Prostate gland (tissue), 2 donors: ENCODE measurements at places on chromosomes 5 and 9.

- DNase-seq: no peak
These were observed 341.1 kb downstream of the MAT2B start for GRCh38 chr5:163846512-163846911.

DNA sequence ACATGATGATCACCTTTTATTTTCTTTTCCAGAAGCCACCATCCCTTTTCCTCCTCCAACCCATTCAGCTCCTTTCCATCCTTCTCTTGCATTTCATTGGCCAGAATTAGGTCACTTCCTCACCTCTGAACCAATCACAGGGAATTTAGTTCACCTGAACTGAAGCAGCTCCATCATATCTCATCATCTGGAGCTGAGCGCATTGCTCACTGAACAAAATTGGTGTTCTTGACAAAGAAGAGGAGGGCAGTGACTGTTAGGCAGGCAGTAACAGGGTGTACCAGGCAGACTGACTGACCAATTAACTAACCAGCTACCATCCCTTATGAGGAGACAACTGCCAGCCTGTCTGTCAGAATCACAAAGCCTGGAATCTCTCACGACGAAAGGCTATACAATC is 1.8 kb upstream of the ZNF354A start:
- DNase-seq: no peak

DNA sequence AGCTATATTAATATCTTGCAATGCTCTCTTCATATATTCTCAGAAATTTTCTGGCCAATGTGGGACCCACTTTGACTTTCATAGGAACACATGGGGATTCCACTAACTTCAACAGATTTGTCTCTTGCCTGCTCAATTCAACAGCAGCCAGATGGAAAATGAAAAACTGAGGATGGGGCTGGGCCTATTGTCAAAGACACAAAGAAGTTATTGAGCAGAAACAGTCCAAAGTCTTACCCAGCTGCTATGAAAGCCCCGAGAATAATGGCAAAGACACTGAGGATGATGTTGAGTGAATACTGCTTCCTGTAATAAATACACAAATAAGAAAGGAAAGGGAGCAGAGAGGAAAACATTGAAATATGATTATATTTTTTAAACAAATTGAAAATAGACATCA is 32.6 kb downstream of the SLC35D2 start:
- DNase-seq: no peak

- DNase-seq: no peak
These were observed 11.4 kb downstream of the HMCN2 start for GRCh38 chr9:130276955-130277354.

DNA sequence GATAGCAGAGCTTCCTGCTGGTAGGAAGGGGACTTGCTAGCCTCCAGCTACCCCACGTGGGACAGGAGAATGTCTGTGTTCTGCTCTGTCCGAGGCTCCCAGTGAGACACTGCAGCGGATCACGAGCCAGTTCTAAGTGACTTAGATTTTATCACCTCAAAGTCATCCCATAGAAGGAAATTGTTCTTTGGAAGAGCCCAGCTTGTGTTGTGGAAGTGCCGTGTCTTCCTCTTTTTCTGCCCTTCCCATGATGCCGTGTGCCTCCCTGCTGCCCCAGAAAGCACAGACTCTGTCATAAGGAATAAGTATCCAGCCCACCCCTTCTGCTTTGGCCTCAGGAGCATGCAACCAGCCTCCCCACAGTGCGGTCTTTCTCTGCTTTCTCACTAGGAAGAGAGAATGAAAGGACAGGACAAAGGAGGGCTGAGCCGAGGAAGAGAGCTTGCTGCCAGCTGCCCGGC is 35.6 kb downstream of the RUFY1 start:
- no peak for DNase-seq

- peak; percentile 96 for DNase-seq
These were observed 136.9 kb upstream of the ANKH start for GRCh38 chr5:15008476-15008875.

DNA sequence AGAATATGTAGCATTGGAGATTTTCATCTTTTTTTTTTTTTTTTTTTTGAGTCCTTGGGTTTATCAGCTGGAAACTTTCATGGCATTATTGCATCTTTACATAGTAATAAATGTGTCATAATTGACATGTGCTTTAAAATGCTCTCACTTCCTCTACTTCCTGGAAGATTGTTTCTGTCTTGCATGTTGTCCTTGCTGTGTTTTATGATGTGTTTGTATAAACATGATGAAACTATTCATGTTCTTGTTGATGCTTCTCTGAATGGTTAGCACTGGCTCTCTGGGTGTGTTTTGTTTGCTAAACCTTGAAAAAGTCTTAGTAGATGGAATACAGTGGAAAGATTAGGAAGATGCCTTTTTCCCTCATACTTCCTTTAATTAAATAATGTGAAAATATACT is 87.9 kb downstream of the IQGAP2 start:
- no peak for DNase-seq

DNA sequence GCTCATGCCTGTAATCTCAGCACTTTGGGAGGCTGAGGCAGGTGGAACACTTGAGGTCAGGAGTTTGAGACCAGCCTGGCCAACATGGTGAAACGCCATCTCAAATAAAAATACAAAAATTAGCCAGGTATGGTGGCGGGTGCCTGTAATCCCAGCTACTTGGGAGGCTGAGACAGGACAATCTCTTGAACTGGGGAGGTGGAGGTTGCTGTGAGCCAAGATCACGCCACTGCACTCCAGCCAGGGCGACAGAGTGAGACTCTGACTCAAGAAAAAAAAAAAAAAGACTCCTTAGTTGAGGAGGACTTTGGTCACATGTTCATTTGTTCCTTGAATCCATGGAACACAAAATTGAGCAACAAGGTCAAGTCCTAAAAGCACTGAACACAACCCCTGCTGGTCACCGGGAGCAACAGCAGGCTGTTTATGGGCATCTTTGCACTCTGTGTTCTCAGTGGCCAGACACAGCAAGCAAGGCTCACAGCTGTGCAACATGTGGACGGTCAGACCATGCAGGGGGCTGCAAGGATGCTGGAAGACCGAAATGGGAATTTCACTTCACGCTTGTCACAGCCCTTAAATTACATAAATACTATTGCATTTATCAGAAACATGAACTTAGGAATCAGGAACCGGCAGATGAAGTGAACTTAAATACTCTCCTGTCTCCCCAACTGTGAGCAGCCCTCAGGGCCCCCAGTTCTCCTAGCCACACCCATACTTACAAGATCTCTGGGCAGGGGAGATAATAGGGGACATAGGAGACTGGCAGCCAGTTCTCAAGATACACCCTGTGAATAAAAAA is 2.8 kb downstream of the GBGT1 start:
- no peak for DNase-seq

DNA sequence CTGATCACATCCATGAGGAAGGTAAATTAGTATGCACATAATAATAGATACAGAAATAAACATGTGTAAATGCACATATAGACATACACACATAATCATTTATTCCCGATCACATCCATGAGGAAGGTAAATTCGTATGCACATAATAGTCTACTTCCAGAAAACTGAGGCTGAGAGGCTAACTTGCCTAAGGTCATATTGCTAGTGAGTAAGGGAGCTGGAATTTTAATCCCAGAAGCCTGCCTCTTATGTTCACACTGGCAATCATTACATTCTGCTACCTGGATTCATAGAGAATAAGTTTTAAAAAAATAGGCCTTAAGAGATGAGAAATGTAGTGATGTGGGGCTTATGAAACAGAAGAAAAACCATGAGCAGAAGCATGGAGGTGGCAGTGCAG is 716.3 kb downstream of the BRINP1 start:
- DNase-seq: no peak

DNA sequence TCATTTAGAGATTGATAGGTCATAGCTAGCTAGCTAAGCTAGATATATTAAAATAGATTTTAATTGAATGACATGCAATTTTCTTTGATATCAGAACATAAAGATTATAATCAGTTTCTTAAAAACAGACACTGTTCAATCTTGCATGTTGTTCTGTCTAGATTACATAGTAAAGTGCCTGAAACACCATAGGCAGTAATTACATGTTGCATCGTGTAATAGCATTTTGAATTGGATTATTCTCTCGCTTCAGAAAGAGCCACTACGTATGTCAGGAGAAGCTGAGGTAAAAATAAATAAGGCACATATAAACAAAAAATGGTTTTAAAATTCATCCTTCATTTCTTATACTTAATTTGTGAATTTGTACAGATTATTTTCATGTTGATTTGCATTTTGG is 148.0 kb upstream of the CDH12 start:
- DNase-seq: no peak

DNA sequence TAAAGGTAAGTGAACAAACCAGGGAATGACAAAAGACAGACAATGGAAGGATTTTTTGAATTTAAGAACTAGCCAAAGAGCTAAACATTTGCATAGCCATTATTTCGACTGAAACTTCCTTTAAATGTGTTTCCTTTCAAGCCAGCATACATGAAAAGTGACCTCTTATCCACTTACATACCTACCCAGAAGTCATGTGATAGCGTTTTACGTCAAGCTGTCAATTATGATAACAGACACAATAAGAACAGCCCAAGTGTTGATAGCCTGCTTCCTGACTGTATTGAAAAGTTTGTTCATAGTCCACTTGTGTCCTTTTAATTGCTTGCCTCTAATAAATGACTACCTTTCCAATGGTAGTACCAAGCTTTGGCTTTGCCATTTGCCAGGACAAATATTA is 206.0 kb downstream of the NFIB start:
- DNase-seq: no peak

GRCh38 chr5:162824360-162824759 is 613.0 kb upstream of the CCNG1 start:
- no peak for DNase-seq

- DNase-seq: no peak
These were observed 18.7 kb downstream of the HSD17B4 start for GRCh38 chr5:119470851-119471451.

DNA sequence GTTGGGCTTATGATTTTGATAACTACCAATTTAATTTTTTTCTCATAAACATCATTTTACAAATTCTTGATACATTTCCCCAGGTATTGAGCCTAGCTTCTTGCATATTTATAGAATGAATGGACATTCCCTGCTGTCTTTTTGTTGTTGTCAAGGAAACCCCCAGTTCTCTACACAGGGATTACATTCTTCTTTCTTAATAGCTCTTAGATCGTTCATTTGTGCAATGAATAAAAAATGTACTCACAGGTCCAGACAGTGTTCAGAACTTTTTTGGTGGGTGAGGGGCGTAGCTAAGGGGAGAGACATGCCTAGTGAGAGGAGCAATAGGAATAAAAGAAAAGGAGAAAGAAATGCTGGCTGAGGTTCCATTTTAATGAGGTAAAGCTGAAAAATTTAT is 58.6 kb downstream of the VCAN start:
- no peak for DNase-seq

DNA sequence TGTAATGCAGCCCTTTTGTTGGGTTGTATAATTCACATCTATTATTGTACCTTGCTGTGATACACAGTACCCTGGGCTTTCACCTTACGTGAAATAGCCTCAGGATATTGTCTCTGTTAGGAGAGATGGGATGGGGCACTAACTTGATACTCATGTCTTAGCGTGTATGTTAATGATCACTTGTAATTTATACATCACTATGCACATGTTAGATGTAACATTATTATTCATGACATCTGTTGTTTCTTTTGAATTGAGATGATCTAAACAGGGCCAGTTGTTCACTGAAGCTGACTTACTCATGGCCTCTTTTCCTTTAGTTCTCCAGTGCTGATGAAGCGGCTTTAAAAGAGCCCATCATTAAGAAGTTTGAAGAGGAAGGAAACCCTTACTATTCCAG is 65.2 kb downstream of the MCCC2 start:
- DNase-seq: no peak

DNA sequence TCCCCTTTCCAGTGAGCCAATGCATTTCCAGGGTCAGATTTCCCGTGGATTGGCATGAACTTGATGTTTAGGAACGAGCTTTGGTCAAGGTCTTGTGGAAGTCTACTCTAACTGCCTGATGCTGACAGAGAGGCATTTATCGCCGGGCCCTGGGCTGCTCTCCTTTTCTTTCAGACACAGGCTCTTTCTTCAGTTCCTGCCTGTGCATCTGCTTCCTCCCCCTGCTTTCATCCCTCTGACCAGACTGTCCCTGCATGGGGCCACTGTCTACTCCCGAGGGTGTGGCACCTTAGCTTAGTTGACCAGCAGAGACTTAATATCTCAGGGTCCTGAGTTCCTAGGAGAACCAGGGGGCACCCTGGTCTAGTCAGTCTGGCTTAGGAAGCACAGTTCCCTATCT is 41.2 kb downstream of the RALGPS1 start:
- no peak for DNase-seq

- DNase-seq: no peak
These were observed 56.2 kb upstream of the ANKRD33B start for GRCh38 chr5:10507575-10508096.

- DNase-seq: no peak
These were observed 542 bp downstream of the GGTA1 start for GRCh38 chr9:121499177-121499426.

DNA sequence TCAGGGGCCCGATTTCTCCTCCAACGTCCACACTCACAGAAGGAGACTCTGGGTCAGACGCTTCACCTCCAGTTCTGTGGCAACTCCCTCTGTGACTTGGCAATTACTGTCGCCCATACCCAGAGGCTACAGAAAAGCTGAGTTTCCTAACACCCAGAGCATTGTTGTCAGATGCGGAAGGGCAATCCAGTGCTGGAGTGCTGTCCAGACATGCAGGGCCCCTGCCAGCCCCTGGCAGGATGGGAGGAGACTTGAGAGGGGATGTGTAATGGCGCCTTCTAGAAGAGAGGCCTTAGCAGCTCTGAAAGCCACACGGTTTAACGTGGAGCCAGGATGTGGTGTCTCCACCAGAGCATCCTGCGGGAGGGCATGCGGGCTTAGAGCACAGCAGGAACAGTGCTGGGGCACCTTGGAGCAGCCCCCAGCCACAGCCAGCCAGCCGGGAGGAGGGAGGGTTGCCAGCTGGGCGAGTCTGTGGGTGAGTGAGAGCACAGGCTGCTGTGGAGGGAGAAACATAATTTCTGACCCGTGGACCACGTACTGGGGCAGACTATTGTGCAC is 139.4 kb upstream of the IRX1 start:
- DNase-seq: no peak

- peak; percentile 49 for DNase-seq
These were observed 30.4 kb downstream of the DUSP1 start for GRCh38 chr5:172740428-172741205.

GRCh38 chr5:74651710-74652109 is 11.2 kb upstream of the ENC1 start:
- DNase-seq: peak; percentile 37

- no peak for DNase-seq
These were observed 1.2 kb downstream of the PANK3 start for GRCh38 chr5:168578006-168578405.

DNA sequence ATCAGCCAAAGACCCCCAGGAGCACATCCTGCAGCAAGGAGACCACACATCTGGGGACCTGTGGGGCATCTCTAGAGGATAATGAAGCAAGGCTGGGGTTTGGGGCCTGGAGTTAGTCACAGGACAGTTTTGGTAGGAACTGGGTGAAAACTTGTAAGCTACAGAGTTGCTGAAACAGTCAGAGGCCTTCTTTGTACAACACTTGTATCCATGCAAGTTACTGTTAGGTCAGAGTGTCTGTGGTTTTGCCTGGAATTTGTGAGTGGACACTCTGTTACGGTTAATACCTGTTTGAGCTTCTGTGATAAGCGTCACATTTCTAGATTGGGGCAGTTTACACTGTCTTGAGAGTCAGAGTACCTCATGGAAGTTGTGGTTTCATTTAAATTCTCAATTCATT is 22.6 kb upstream of the ASPN start:
- DNase-seq: no peak

- DNase-seq: no peak
These were observed 1945.9 kb upstream of the NUDT12 start for GRCh38 chr5:105508519-105508918.
